Activated T-cell treated with anti-CD3 and anti-CD28 coated beads, Interleukin-2, amount 50 U/mL, for 4 hours (primary cell): ENCODE measurements at places on chromosomes 6 and 20. TPM values are rescaled to one million over a fixed set of nuclear protein-coding genes. Genes with fewer than 3 reads are reported as not detected.

- DNase-seq = no peak
Measured at GRCh38 chr20:59177266-59178250, 13.9 kb downstream of the ZNF831 start.

The ELOVL4 gene
- 1.3 TPM for total RNA-seq

DNA sequence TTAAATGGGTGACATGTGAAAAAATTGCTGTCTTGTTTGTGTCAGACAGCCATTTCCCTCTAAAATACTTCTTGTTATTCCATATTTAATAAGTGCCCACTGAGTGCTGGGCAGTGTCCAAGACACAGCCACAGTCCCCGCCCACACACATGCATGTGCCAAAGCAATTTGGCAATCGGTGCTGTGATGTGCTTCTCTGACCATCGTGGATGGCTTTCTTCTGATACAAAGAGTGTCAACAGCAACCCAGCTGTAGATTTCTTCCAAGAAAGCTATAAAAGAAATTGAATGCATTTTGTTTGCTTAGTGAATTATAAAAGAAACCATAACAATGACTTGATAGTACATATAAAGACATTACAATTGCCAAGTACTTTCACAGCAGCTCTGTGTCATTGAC lies 140.5 kb upstream of the ATXN1 start:
- no peak for DNase-seq

The NKAPL gene
- 0.32 TPM for total RNA-seq

GRCh38 chr20:47713878-47714450 lies 71.3 kb downstream of the SULF2 start:
- DNase-seq = no peak

The SNX21 gene
- total RNA-seq = 0.83 TPM

The MDFI gene
- total RNA-seq = not detected

- no peak for DNase-seq
Measured at GRCh38 chr6:154993026-154993425, 2.1 kb upstream of the TIAM2 start.

DNA sequence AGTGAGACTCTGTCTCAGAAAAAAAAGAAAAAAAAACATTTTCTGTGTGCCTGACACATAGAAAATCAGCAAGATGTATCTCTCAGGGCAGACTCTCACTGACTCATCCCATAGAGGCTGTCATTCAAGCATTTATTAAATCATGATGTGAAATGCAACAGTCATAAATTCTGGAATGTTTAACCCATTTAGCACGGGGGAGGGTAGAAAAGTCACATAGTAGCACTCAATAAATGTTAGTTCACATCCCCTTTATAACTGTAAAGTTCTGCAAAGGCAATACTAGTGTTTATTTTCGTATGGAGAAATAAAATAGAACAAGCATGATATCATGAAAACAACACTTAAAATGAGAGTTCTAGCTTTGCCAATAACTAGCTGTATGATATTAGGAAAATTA lies 15.5 kb upstream of the CARMIL1 start:
- DNase-seq = no peak

GRCh38 chr6:14925699-14926026 lies 320.2 kb upstream of the JARID2 start:
- DNase-seq = no peak

DNA sequence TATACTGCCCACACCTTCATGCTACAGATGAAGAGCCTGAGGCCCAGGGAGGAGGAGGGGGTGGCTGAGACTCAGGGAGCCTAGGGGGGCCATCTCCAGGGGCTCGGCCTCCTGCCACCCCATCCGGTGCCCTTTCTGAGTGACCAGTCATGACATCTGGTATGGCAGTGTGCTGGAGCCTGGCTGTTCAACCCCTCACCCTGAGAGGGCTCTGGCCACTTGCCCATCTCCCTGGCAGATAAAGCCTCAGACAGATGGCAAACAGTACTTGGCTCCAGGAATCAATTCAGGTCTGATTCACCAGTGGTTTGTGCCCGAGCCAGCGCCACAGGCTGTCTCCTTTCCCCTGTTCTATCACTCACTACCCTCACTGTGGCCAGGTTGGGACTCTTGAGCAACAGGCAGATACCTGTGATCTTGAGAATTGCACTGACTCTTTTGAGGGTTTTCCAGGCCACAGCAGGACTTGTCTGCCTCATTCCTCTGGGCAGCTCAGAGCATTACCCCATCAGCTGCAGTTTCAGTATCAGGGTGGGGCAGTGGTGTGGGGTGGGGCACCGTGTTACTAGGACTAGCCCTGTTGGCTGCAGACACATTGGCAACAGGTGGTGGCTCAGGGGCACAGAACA lies 22.8 kb downstream of the SRSF3 start:
- DNase-seq = no peak

DNA sequence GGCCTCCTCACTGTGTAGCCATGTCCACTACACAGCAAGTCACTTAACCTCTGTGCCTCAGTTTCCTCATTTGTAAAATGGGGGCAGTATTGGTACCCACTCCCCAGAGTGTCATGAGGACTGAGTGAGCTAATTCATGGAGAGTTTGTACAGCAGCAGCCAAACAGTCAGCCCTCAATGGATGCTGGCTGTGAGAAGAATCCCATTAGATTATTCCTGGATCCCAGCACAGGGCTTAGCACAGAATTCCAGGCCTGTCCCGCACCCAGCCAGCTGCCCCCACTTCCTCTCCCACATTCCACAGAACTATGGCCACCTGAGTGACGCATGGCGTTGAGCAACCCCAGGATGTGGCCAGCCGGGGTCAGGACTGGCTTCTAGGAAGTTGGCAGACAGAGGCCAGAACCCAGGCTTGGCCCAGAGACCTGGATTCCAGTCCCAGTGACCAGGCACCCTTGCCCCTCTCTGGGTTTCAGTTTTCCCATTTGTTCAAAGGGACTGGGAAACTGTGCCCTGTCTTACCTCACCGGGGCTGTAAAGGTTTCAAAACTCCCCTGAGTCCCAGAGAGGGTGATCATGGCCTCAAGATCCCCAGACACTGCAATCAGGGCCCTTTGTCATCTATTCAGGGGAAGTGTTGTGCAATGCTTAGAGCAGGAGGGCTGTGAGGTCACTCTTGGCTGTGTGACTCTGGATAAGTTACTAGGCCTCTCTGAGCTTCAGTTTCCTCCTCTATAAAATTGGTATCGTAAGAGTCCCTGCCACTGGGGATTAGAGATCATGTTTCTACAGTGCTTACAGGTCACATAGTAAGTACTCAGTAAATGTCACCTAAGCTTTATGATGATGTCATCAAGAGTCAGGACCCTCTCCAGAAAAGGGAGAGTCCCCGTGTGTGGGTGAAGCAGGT lies 3.0 kb upstream of the TGM2 start:
- DNase-seq = no peak

The ZNF334 gene
- 0.63 TPM for total RNA-seq

GRCh38 chr20:37542281-37542680 lies 14.6 kb upstream of the BLCAP start:
- no peak for DNase-seq

GRCh38 chr20:45229264-45230056 lies 8.3 kb downstream of the SEMG2 start:
- DNase-seq = peak; percentile 11

GRCh38 chr6:143961066-143961465 lies 47.0 kb downstream of the PLAGL1 start:
- DNase-seq = no peak

The C6orf58 gene
- total RNA-seq = not detected

- DNase-seq = no peak
Measured at GRCh38 chr6:79627422-79627821, 3.7 kb upstream of the SH3BGRL2 start.

The SNAP91 gene
- not detected for total RNA-seq

The UST gene
- total RNA-seq = 1.3 TPM

- no peak for DNase-seq
Measured at GRCh38 chr6:52420668-52421358, 671 bp downstream of the EFHC1 start.

DNA sequence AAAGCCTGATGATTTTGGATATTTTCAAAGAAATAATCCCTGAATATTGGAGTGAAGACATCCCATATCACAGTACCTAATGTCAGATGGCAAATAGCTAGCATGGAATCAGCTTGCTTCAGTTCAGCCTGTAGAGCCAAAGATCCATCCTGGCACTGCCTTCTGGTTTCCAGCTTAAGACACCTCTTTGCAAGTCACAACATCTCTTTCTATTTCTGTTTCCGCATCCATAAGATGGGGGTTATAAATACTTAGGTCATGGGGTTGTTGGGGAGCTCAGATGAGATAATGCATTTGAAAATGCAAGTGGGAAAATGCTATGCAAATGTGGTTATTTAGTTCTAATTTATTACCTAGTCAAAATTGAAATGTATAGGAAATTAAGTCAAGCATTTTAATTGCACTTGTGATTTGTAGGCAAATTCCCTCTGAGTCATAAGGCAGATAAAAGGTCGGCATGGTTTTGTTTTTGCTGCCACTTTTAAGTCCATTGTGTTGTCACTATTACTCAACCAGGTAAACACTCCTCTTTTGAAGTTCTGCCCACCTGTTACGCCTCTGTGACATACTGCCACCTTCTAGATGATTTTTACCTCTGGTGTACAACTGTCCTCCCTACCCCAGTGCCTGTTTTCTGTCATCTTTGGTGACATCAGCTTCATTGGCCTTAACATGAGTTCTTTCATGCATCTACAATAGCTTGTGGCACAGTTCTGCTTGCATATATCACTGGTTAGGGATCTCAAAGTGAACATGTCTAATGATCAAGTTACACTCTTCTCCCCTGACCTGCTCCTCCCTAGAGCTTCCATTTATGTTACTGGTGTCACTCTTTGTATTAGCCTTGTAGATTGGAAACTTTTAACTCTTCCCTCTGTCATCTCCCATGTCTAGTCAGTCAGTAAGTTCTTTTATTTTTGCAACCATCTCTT lies 96.6 kb downstream of the CDKAL1 start:
- DNase-seq = no peak

GRCh38 chr6:3813150-3813780 lies 35.9 kb upstream of the FAM50B start:
- no peak for DNase-seq

The SLC17A3 gene
- total RNA-seq = 0.11 TPM

- DNase-seq = no peak
Measured at GRCh38 chr6:71474942-71475341, 186.3 kb downstream of the OGFRL1 start.

GRCh38 chr6:84027340-84028181 lies 6.0 kb upstream of the MRAP2 start:
- DNase-seq = no peak

The HSPA12B gene
- not detected for total RNA-seq

- DNase-seq = no peak
Measured at GRCh38 chr6:24963887-24964570, 28.3 kb upstream of the RIPOR2 start.

The DUSP22 gene
- total RNA-seq = 32.5 TPM

The PDE10A gene
- total RNA-seq = 0.08 TPM

DNA sequence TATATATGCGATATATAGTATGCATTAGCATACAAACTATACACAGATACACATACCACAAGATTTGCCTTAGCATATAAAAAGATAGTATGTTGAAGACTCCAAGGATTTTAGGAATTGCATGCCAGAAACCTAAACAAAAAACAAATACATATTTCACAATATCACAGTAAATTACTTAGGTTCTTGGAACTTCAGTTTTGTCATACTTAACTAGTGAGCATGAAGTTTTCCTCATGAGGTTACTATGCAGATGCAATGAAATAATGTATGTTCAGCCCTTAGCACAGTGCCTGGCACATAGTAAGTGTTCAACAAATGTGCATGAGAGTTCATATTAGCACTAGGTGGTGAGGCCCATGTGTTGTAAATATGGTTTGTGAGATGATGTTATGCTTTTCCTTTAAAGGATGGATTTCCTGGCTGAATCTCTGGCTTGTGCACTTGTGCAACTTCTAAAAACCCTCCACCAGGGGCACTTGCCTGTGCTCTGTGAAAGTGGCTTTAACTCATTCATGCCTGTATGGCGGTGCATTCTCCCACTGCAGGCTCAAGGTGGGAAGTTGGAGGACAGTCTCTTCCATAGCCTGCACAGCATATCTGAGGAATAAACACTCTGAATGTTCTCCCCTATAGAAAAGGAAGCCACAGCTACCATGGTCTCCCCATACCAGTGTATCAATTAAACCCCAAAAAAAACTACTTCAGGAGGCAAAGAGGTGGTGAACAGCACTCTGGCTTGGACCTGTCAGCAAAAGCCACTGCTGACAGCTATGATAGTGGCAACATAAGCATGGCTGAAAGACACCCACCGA lies 624.1 kb upstream of the CDH4 start:
- no peak for DNase-seq

- no peak for DNase-seq
Measured at GRCh38 chr20:31587545-31588389, 17.3 kb upstream of the ID1 start.

- DNase-seq = no peak
Measured at GRCh38 chr6:27617700-27618689, 145.1 kb upstream of the ZNF184 start.

The BCAS4 gene
- total RNA-seq = 10.2 TPM

DNA sequence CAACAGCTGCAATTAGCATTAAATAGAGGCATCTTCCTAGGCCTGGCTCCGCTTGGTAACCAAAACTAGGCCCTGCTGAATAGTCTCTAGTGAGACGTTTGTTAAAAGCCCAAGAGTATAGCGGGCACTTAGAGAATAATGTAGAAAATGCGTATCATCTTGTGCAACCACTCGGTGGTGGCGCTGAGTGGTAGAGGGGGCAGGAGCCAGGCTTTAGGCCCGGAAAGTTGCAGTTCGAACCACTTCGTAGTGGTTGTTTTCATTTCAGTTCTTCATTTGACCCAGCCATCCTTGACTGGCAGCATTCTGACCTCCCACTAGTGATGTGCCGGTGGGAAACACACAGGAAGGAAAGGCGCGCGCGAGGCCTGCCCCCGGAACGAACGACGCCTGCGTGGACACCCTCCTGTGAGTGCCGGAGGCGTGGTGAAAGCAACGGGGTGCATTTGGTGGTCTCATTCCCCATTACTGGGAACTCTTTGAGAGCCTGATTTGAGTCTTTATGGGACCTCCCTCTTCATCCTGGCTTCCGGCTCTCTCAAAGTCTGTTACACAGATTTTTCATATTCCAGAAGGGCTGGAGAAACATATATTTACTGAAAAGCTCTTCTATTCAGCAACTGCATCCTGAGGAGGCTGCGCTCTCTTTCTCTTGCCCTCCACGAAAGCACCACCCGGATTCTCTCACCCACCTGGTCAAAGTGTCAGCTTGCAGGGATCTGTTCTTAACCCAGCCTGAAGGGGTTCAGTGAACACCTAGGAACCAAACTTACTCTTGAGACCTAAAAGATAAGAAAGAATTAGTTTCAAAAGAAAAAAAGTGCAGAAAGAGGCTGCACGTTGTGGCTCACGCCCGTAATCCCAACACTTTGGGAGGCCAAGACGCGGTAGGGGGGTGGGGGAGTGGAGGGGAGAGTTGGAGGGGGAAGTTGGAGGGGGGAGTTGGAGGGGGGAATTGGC lies 18.2 kb downstream of the GPX5 start:
- peak; percentile 22 for DNase-seq

GRCh38 chr20:32737371-32738223 lies 5.7 kb downstream of the COMMD7 start:
- peak; percentile 25 for DNase-seq
